ENCODE measurements at places on chromosomes 4 and X.

DNA sequence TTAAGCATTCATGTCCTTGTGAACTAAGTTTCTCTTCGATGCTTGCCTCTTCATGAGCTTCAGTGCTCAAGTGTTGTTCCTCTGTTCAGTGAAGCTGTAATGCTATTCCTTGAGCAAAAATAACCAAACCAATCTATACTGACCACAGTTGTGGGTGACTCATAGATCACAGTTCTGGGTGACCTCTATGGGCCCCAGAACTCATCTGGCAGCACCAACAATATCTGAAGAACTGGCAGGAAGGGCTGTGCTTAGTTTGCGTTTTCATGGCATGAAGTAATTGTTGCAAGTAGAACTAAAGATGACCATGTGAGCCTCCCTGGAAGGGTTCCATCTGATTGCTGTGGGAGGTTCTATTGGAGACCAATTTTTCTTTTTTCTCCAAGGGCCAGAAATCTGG, 106.2 kb downstream of the CCNG2 start:
- no peak for DNase-seq

GRCh38 chr4:86256086-86256485, 103.8 kb downstream of the MAPK10 start:
- no peak for DNase-seq

GRCh38 chr4:184348311-184349233, 125.8 kb downstream of the IRF2 start:
- DNase-seq = no peak

- DNase-seq = no peak
These were observed 216.2 kb downstream of the DHRSX start for GRCh38 chrX:2284601-2285000.

GRCh38 chr4:145061318-145061920, 36.6 kb downstream of the ANAPC10 start:
- no peak for DNase-seq

GRCh38 chr4:141933978-141934377, 297.6 kb downstream of the IL15 start:
- DNase-seq = no peak

DNA sequence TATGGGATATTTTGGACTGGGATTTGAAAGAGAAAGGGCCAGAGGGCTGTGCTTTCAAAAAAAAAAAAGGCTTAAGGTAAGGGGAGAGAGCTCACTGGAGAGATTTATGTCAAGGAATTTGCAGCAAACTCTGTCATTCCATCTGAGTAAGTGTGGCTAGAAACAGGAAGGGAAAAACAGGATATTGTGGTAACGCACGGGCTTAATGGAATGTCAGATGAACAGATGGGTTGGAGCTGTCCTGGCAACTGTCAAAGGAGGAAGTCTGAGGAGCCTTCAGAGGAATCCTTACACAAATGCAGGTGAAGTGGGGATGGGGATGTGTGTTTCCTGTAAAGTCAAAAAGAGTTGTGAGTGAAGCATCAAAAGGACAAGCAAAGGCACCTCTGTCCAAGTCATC, 15.1 kb upstream of the NKX3-2 start:
- no peak for DNase-seq

DNA sequence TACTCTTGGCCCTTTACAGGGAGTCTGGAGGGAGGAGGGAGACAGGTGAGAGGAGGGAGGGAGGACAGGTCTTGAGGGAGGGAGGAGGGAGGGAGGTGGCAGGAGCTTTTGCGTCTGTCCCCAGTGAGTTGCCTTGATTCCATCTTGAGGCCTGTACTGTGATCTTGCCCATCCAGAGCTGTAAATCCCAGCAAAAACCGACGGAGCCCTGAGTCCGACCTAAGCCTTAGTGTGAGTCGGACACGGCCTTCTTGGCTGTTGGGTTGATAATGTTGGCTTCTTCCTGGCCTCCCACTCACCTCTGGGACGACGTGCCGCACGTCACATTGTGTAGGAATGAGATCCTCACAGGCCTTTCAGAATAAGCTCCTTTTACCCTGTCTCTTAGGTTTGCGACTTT, 72.5 kb downstream of the RGS12 start:
- no peak for DNase-seq

DNA sequence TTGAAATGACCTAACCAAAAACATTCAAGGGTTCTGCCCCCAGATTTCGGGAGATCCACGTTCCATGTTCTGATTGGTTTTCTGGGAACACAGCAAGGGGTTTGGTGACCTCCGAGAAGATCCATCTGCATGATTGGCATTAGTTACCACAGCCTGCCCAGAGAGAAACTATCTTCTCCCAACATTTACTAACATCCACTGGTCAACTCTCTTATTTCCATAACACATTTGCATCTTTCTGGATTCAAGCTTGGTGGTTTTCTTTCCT, 15.6 kb downstream of the SHOX start:
- no peak for DNase-seq

- DNase-seq = no peak
These were observed 154.2 kb upstream of the TBL1X start for GRCh38 chrX:9310616-9311015.

DNA sequence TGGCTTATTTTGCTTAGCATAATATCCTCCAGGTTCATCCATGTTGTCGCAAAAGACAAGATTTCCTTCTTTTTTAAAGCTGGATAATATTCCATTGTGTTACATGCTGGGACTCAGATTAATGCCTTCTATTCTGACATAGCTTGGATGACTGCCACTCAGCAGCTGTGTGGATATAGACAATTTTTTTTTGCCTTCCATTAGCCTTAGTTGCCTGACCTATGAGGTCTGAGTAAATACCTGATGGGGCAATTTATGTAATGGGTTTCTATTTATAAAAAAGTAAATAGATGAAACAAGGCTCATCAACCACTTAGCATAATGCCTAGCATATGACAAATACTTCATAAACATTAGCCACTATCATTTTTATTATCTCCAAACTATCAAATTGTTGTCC, 515.4 kb downstream of the ZNF674 start:
- DNase-seq = no peak

DNA sequence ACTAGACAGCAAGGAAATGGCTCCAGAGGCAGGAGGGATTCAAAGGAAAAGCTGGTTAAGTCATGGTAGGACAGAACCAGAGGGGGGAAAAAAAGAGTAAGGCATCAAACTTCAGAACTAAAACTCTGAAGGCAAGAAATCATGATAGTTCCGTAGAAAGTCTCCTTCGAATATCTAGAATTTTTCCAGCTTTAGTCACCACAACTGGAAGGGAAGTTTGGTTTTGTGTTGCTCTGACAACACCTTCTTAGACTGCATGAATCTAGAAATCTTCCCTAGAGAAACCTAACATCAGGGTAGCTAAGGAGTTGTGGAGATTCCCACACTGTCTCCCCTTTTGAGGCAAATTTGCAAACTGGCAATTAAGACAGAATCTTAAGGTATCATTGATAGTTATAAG, 33.7 kb downstream of the AMMECR1 start:
- no peak for DNase-seq

DNA sequence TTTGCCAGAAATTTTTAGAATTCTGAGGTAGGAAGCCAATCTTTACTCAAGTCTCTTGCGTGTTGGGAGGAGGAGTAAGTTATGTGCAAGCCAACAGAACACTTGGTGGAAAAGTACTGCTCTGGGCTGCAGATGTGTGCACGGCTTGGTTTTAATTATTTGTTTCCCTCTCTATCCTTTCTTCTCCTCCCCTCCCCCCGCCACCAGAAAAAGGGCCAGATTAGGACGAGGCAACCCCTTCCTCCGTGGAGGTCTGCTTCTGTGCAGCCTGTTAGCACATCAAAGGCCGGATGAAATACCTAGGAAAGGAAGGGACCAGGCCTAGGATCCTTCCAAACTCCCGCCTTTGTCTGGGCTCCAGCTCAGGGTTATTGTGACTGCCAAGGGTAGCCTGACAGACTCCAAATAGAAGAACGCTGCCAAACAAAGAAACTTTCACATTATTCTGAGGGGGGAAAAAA, 1.0 kb upstream of the PGRMC1 start:
- no peak for DNase-seq

GRCh38 chr4:183996868-183997267, 91.8 kb downstream of the STOX2 start:
- no peak for DNase-seq

- no peak for DNase-seq
These were observed 11.3 kb upstream of the AREG start for GRCh38 chr4:74433541-74434172.

DNA sequence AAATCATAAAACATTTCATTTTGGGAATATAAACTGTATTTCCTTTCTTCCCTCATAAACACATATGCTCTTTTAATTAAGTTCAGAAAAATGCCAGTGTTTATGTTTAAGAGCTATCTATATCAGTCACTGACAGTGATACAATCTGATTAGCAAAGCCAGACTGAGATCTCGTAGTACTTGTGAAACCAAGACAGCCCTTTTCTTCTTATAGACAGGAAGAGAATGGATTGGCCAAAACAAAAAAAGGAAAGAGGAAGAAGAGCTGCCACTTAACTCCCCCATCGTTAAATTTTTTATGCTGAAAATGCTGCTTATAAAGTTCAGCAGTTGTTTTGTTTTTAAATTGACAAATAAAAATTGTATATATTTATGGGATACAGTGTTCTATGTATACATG, 87.4 kb downstream of the PLAC1 start:
- DNase-seq = no peak

- no peak for DNase-seq
These were observed 53.0 kb downstream of the MAPK10 start for GRCh38 chr4:86306816-86307215.

DNA sequence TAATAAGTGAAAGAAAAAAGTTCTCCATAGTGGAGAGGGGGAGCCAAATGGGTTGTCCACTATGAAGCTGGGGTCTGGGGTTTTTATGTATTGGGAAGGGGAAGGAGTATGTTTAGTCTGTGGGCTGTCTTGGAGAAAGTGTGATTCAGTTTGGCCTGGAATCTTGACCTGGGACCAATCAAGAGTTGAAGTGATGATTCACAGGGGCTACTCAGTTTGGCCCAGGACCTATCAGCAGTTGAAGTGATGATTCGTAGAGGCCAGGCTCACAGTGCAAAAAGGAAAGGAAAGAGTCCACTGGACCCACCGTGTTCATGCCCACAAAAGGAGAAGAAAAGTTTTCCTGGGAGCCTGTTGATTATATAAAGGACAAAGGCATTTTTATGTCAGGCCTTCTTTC, 47.3 kb upstream of the RAB9B start:
- no peak for DNase-seq

GRCh38 chr4:54110019-54110416, 10.1 kb downstream of the GSX2 start:
- no peak for DNase-seq

- peak; percentile 6 for DNase-seq
These were observed 176.2 kb upstream of the CXorf66 start for GRCh38 chrX:140141444-140142029.

GRCh38 chrX:828411-828959, 197.9 kb downstream of the SHOX start:
- no peak for DNase-seq

GRCh38 chr4:1907848-1908525, 36.8 kb downstream of the NSD2 start:
- no peak for DNase-seq

DNA sequence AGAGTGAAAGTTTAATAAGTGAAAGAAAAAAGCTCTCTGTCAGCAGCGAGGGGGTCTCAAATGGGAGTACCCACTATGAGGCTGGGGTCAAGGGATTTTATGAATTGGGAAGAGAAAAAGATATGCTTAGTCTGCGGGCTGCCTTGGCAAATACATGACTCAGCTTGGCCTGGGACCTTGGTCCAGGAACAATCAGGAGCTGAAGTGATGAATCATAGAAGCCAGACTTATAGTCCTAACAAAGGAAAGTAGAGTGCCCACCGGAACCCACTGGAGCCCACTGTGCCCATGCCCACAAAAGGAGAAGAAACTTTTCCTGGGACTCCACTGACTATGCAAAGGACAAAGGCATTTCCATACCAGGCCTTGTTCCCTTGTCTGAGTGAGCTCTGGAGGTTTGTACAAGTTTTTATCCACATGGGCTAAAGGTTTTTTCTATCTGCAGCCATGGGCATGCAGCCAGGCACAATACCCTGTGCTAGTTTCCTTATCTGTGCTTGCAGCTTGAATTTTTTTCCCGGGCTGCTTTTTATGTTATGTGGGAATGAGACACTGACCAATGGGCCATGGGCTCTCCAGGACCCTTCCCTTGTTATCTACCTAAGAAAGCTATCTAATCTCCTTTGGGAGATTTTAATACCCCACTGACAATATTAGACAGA, 201.7 kb downstream of the FAM133A start:
- DNase-seq = no peak

- DNase-seq = no peak
These were observed 110.0 kb downstream of the DHRSX start for GRCh38 chrX:2390754-2391153.

DNA sequence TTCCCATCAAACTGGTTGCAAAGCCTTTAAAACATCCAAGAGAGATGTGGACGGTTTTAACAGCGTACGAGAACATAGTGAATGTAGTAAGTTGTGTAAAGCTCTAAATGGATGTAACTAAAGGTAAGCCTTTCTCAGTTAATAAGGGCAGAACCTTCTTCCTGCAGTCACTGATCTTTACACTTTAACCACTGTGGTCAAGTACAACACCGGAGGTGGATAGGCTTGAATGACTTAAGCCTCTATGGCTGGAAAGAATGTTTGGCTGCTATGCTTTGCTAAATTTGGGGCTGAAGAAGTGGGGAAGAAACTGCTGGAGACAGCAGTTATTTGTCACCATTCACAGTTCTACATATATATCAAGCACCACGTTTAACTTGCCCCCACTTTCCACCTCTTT, 285.1 kb upstream of the FMR1 start:
- no peak for DNase-seq

DNA sequence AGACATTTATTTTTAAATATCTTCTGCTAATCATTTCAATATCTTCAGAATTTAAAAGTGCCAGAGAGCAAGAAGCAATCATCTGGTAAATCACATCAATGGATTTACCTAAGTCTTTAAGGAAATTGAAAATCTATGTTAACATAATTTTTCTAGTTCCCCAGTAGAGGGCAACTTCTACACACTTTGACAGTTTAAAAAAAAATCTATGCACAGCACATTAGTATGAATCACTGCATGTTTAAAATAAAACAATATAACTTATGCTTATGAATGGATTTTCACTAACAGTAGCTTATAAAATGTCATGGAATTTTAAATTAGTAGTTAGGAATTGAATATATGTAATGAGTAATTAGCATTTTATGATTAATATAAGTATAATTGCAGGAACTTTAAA, 126.5 kb downstream of the REELD1 start:
- no peak for DNase-seq

- peak; percentile 8 for DNase-seq
These were observed at the start of gene XKRX for GRCh38 chrX:100928660-100929613. XKRX (minus strand) TSS chrX:100928917; CDS start chrX:100928304, 613 bp downstream.

DNA sequence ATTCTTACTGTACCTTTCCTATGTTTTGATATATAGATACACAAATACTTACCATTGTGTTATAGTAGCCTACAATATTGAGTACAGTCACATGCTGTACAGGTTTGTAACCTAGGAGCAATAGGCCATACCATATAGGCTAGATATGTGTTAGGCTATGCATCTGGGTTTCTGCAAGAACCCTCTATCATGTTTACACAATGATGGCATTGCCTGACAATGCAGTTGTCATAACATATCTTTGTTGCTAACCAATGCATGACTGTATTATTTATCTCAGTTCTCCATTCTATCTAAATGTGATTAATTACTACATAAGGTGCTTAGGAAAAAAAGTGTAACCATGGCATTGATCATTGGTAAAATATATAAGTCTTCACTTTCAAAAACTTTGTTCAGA, 10.0 kb upstream of the SPCS3 start:
- DNase-seq = no peak

Data from activated T-cell treated with anti-CD3 and anti-CD28 coated beads for 48 hours (primary cell).